ENCODE measurements at places on chromosomes 7 and 10.

DNA sequence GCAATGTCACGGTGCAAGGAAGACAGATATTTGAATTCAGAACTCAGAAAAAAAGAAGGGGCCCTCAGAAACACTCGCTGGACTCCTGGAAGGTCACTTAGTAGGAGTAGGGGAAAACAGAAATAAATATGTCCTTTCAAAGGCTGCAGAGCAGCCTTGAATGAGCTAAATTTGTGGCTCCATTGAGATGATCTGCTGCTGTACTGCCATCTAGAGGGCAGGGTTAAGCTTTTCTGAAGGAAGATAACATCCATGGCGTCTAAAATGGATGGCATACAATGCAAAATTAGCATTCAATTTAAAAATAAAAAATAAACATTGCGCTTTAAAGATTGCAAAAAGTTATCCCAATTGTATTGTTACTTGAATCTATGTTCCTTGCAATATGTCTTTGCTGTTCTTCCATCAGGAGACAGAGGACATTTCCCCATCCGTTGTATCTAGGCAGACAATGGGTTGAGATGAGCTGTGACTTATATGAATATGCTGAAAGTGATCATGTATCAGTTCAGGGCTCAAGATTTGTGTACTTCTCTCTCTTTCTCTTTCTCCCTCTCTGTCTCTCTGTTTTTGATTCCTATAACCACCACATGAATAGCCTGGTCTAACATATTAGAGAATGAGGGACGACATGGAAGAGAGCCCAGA, 642.2 kb downstream of the SH2D4B start:
- no peak for DNase-seq

GRCh38 chr10:26840938-26841732, 19.6 kb downstream of the ABI1 start:
- no peak for DNase-seq

DNA sequence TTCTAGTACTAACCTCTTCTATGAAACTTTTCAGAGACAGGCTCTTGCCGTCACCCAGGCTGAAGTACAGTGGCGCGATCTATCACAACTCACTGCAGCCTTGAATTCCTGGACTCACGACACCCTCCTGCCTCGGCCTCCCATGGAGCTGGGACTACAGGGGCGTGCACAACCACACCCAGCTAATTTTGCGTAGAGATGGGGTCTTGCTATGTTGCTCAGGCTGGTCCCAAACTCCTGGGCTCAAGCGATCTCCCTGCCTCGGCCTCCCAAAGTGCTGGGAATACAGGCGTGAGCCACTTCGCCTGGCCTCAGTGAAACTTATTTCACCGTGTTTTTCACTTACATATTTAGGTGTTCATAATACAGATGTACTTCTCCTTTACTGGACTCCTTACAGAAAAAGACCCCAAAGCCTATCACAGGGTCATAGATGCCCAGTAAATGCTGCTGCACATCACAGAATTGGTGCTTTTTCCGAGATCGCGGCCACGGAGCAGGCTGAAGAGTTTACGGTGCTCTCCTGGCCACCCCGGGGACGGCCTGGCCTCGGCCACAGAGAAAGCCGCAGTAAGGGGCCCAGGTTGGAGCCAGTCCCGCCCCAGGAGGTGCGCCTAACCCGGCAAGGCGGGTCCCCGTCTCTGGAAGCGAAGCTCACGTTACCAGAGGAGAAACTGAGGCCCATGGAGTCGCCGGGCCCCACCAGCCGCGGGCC, 595 bp downstream of the TBL2 start:
- DNase-seq = no peak

DNA sequence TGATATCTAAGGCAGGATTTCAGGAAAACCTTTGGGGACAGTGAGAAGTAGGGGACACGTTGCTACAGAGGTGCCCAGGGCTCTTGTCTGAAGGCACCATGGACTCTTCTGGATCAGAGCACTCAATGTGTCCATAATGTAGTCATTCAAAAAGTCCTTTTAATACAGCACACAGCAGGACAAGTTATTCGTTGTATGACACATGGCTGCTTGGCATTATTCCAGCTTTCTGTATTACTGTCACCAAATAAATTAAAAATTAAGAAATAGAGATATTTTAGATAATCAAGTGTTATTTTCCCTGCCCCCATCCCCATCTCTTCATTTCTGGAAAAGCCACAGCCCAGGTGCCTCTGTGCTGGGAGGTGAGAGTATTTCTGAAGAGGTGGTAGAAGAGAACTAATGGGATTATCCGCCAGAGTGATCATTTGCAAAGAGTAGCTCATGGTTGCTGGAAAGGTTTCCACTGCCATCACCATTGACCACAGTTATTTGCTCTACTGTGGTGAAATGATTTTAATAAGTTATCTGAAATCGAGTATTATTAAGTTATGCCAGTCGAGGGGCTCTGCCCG, 83.0 kb downstream of the CXCL12 start:
- DNase-seq = no peak

- no peak for DNase-seq
Measured at GRCh38 chr7:42198974-42199668, 37.9 kb downstream of the GLI3 start.

DNA sequence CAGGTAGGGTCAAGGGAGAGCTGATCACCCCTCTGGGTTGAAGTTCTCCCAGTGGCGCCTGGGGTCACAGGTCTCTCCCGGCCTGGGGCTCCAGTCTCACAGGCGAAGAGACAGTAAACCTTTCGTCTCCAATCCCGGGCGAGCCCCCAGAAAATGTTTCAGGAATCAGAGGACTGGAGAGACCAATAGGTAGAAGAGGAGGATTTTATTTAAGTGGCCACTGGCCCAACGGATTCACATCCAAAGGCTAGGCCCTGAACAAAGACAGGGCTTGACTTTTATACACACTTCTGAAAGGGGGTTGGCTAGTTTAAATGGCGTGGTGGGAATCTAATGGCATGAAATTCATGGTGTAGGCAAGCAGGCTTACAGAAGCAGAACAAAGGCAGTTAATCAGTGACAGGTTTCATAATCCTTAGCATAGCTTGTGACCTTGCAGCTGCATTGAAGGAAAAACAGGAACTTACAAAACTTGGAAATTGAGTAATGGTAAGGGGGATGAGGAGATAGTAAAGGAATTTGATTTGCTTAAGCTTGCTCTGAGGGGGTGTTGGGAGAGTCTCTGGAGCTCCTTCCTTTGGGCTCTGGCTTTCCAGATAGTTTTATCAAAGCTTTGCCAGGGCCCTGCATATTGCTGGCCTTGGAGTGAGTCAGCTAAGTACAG, 105.5 kb downstream of the TRIM24 start:
- no peak for DNase-seq

GRCh38 chr10:6279540-6280267, 77.0 kb downstream of the PFKFB3 start:
- no peak for DNase-seq

DNA sequence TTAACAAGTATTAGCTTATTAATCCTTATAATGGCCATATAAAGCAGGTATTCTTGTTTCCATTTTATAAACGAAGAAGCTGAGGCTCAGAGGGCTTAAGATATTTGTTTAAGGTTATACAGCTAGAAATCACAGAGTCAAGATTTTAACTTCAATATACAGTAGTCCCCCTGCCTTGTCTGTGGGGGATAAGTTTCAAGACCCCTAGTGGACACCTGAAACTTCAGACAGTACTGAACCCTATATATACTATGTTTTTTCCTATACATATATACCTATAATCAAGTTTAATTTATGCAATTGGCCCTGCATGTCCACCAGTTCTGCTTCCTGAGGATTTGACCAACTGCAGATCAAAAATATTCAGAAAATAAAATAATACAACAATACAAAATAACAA, 44.4 kb upstream of the STRIP2 start:
- no peak for DNase-seq

DNA sequence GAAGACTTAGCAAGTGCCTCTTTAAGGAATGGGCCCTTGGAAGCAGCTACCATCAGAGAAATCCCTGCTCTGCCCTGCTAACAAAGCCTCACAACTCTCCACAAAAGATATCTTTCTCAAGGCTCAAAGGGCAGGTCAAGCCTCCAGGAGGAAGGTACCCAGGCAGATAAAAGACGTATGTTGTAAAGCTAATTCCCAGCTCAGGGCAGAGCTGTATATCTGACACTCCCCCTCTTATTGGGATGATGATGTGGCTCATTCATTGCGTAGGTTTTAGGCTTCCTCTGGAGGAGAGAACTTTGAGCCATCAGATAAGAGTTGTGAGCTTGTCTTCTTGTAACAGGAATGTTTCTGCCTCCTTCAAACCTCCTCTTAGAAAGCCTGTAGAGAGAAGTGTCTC, 145.4 kb downstream of the CALN1 start:
- no peak for DNase-seq

- no peak for DNase-seq
Measured at GRCh38 chr7:133191787-133192186, 61.1 kb upstream of the EXOC4 start.

DNA sequence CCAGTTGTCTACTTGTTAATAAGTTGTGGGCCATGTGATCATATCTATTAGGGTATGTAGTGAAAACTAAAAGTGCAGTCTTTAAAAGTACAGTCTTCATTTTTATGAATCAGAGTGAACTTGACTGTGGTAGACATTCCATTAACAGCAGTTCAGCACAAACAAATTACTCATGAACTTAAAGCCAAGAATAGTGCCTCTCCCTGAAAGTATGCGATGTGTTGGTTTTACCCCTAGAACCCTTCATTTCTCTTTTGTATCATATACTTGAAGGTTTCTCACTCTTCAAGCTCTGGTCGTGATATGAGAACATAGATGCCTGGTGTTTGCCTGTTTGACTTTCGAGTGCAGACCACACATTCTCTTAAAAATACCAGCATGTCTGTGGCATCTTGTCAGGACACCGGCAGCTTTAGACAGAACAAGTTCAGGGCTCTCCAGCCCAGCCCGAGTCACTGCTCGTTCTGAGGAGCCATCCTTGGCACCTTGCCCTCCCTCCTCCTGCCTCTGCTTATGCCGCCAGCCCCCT, 159.3 kb downstream of the LCOR start:
- DNase-seq = no peak

- DNase-seq = no peak
Measured at GRCh38 chr7:66507764-66508296, 120.9 kb upstream of the KCTD7 start.

GRCh38 chr7:75698358-75698757, 40.4 kb downstream of the HIP1 start:
- no peak for DNase-seq

DNA sequence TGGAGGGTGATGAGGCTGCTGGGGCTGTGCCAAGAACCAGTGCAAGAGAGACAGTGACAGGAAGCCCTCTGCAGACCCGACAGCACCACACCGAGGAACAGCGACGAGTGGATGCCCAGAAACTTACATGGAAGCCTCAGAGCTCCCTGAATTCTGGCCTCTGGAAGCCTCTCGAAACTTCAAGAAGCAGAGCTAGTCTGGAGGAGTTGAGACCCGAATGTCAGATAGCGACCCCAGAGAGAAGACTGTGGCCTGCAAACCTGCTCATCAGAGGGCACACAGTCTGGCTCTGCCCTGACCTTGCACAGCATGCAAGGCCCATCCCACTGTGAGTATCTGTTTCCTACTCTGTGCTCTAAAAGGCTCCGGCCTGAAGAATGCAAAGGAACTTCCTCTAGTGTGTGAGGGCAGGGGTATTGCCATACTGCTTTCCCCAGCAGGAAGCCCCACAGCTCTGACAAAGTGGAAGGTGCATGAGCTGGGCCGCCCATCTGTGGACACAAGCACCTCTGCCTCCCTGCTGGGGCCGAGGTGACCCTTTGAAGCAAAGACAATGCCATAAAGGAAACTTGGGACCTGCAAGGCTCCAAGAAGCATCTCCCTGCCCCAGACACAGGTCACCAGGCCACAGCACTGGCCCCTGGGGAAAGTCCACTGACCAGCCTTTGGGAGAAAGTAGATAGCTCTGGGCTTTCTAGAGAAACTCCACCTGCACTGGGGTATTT, 10.5 kb upstream of the C10orf71 start:
- no peak for DNase-seq

DNA sequence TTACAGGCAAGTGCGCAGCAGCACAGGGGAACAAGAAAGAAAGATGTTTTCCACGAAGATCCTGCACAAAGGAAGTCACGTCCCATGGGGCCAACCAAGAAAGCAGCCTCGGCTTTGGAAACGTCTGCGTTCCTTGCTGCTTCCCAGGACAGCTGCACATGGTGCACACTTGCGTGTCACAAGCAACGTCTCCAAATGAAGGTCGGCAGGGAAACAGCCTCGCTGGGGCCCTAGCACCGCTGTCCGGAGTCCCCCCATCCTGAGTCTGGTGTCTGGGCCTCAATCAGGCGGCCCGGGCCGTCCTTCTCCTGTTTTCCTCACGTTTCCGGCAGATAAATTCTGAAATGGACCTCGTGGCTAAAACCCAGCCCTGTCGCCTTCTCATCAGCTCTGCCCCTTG, 206.2 kb downstream of the DIP2C start:
- DNase-seq = no peak

DNA sequence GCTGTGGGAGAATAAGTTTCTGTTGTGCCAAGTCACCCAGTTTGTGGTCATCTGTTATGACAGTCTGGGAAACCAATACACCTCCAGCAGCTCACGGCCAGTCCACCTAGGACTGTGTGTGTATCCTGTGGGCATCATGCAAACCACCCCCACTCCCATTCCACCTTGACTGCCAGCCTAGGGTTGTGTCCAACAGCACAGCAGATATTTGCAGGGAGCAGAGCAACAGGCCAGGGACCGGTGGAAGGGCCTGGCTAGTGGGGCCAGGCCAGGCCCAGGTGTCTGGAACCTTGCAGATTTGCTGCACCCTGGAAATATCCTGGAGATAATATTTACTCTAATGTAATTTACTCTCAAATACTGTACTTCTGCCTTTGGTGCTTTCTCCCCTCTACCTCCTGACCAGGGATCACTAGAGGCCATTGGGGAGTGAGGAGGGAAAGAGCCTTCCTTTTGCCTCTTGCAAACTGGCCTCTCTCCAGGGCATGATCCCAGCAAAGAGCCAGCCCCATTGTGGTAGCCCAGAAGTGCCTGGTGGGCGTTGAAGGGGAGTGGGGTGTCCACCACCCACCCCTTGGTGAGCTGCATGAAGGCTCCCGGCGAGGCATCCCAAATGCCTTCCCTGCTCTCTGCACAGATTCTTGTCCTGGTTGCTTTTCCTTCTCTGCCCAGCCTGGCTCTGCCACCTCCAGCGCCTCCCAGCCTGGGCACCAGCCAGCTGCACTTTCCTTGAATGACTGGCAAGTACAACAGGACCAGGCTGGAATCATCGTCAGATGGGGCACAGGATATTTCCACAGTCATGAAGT, 15.2 kb upstream of the TPST1 start:
- DNase-seq = no peak

DNA sequence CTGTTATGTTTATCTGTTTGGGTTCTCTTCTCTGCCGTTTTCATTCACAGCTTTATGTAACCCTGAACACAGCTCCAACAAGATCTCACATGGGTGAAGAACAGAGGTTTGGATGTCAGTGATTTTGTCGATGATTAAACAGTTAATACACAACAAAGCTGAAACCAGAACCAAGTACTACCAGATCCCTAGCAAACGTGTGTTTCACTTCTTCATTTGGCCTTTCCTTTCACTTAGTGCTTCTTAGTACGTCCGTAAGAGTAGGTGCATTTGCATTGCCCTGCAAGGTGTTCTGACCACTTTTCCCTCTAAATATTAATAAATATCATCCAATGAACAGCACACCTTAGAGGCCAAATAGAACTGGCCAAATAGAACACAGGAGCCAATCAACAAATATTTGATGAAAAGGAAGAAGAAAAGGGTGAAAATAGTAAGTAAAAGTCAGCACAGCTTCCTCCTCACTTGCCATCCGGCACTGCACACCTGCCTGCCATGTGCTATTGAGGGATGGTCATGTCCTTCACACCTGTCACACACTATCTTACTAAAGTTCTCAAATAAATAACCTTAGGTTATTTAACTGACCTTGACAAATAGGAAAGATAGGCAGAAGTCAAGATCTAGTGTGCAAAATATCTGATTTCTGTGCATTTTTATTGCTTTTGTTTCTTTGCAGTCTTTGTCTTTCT, 252.6 kb upstream of the ANKRD30A start:
- no peak for DNase-seq

Data from activated naive CD4-positive, alpha-beta T cell (primary cell).